Posterior cingulate gyrus (tissue), 11 donors: ENCODE measurements at places on chromosomes 4 and X.

DNA sequence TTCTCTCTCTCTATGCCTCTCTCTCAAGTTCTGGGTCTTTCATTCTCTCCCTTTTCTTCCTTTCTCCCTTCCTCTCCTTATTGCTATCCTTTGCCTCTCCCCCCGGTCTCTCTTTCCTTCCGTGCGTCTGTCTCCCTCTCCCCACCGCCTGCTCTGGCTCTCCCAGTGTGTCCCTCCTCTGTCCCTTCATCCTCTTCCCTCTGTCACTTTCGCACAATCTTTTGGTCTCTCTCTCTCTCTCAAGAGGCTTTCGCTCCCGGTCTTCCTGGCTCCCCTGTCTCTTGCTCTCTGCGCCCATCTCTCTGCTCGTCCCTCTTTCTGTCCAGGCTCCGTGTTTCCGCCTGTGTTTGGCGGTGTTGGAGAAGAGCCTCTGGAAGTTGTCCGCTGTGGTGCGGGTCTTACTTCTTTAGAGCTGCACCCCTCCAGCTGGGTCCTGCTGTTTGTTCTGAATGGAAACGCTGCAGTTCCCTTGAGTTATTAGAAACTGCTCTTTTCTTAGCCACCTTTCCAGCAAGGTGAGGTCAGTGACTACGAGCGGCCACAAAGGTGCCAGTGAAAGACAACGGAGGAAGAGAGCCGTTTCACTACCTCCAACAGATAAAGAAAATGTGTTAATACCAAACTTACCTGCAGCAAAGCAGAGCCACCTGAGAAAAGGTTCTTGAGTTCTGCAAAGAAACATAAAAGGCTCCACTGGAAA, 1.1 kb downstream of the BMPR1B start:
- no peak for DNase-seq

- DNase-seq: no peak
Observed at GRCh38 chr4:117847849-117848248, 186.4 kb upstream of the NDST3 start.

GRCh38 chr4:53040851-53041250, 178.7 kb downstream of the RASL11B start:
- no peak for DNase-seq

GRCh38 chr4:156969101-156969500, 2.5 kb downstream of the PDGFC start:
- no peak for DNase-seq

DNA sequence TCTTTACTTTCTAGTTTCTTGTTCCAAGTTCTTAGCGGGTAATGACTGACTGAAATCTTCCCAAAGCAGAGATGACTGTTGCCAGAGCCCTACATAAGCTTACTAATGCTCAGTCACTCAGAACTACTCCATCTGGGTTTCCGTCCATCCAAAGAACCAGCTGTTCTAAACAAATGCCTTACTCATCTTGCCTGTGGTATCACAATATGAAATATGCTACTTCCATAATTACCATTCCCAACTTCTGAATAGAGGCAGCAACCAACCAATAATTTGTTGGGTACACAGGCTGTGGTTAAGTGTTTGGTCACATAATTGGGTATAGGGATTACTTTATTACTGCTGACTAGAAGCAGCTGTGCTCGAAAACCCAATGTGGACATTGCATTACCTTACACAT, 930.2 kb upstream of the DIAPH2 start:
- no peak for DNase-seq

- no peak for DNase-seq
Observed at GRCh38 chrX:54045563-54046228, 1.4 kb upstream of the PHF8 start.

DNA sequence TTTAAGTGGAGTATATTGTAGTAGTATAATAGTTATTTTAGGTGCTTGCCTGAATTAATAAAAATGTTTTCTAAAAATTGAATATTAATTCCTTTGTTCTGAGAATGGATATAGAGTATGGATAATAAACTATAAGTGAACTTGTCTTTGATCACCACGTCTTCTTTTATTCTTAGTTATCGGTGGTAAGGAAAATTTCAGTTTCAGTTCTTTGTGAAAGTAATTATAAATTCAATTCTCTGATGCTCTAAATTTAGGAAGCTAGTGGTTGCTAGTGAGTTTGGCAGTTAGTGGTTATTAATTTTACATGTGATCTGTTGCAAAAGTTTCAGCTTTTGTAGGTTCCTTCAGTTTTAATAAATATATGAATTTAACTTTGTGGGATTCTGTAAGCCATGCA, 30.8 kb downstream of the MRPL1 start:
- no peak for DNase-seq

DNA sequence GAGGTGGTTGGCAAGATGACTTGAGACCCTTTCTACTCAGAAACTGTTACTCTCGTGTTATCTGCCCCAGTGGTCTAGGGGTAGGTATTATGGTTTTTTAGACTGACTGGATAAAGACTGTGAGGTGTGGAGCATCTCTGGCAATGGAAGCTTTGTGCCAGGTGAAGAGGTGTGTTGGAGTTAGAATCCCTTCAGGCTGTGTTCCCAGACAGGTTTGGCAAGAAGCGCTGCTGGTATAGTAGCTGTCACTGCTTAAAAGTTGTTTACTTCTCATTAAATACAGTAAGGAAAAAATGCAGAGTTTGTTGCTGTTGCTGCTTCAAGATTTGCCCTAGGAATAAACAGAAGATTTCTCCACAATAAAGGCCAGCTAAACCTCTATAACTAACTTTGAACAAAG, 35.3 kb downstream of the AREG start:
- no peak for DNase-seq

DNA sequence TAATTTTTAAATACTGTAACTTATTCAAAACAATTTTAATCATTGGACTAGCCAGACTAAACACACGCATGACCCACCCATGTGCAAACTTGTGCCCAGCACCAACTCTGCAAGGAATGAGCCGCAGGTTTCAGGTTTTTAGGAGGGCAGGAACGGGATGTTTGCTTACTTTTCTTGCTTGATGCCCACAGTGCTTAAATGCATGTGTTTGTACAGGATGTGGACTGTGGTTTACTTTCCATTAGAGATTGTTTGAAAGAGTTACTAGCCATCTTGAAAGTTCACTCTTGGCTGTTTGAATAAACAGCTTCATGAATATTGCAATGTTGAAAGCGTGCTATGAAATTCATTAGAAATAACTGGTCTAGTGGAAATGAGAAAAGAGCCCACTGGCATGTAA, 83.3 kb downstream of the STK32B start:
- no peak for DNase-seq

DNA sequence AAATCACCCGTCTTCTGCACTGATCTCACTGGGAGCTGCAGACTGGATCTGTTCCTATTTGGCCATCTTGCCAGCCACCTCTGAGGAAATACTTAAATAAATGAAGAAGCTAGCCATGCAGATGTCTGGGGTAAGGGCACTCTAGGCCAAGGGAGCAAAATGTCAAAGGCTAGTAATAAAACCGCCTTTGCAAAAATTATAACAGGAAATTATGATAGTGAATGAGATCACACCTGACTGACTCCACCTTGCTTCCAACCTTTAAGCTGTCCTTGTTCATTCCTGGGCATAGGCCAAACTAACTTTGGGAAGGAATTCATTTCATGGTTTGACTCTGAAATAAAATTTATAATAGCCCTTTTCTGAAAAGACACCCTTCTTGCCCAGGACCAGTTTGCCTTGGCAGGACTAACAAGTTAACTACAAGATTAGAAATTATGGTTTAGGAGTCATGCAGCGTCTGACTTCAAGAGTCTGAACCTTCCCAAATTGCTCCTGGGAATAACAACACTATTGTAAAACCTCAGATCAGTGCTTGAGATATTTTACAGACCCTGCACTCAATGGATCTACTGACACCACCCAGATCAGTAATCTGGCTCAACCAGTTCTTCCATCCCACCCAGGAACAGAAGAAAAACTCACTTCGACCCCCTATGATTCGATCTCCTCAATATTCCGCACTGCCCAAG, 246.9 kb upstream of the HDX start:
- no peak for DNase-seq

GRCh38 chr4:98406819-98407218, 145.6 kb downstream of the RAP1GDS1 start:
- no peak for DNase-seq

DNA sequence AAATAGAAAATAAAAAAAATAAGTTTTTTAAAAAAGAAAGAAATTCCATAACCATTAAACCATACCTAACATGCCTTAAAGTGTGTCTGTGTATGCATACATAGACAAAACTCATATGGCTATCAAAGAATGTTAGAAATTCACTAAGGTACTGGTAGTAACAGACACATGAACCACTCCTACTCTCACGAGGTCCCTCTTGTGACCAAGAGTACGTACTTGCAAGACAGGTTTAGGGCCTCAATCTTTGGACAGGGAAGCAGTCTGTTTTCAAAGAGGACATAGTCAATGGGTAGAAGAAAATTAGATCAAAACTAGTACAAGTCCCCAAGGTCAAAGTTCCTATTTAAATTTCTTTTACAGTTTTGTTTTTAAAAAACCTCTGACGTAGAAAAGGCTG, 117.3 kb downstream of the CHM start:
- no peak for DNase-seq

DNA sequence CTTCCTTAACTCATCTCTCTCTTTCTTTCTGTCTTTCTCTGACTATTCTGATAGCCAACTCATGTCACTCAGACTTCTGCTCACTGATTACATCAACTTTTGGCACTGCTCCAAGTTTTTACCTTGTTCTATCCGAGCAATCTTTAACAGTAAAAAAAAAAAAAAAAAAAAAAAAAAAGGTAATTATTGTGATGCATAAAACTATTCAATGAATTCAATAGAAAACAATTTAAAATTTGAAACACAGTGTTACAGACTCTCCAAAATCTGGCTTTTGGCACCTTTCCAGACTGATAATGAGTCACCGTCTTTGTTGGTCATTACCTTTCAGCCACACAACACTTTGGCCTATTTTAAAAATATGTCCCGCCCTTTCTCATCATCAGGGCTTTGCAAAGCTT, 229.5 kb downstream of the GALNTL6 start:
- DNase-seq: no peak

DNA sequence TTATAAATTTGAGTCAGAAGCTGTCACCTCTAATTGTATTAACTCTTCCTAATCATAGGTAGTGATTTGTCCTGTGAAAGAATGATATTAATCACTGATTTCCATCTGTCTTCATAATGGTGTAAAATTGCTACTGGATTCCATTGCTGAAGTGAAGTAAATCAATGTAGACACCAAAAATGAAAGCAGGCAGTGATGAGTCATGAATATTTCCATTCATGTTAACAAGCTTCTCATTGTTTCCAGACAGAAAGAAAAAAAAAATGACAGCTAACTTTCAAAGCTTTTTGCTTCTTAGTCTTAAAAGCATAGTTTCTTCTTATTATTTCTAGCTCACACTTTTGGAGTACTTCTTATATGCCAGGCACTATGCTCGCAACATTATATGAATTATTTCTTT, 21.5 kb downstream of the FAM114A1 start:
- DNase-seq: no peak

DNA sequence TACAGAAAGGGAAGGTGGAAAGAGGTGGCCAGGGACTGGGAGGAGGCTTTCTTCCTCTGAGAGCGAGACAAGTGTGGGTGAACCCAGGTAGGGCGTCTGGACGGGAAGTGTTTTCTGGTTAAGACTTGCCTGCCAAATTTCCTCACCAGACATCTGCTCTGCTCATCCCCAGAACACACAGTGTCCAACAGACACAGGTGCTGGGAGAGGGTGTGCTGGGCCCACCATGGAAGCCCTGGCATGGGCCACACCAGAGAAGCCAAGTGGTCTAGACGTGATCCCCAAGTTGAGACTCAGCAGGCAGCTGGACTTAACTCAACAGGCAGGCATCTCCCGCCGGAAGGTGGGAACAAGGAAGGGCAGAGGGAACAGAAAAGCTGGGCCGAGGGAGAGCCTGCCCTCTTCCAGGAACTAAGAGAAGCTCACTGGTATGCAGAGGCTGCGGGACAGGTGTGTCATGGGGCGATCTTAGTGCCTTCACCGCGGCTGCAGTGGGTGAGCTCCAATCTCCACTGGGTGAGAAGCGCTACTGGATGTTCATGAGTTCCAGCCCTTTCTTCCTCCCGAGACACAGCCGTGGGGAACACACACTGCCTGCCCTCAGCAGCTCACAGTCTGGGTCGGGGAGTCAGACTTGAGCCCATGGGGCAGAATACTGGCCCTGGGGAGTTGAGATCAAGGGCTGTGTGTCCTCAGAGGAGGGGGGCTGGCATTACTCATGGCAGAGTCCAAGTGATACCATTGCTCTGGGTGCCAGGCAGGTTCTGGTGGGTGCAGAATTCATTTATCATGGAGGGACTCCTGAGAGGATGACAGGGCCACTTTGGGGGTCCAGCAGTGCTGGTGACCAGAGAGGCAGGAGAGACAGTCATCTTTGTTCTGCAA, 110.2 kb downstream of the CPZ start:
- peak; percentile 5 for DNase-seq

DNA sequence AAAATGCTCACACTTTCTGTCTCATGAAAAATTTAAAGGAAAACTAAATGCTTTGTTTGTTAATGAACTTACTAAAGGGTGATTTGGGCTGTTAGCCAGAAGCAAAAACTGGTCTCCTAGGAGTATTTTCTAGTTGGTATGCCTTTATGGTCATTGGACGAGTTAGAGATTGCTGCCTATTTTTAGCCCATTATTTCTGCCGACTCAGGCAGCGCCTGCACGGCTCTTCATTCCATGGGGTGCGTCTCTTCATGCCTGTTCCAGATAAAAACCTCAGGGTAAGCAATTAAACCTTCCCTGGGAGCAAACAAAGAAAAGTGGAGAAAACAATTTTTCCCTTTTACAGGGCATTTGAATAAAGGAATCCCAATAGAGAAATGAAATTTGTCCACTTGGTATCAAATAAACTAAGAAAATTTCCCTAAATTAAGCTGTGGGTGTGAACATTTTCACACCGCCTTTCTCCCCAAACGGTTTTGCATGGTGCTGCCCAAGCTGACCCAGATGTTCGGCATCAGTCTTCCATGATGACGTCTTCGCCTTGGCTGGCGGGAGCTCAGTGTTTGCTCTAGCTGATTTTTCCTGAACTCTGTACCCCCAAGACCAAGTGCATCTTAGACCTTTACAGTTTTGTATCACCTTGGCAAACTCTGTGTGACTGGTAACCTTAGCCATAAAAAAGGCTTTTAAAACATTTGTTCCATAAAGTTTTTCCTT, 61.7 kb upstream of the ADGRG2 start:
- no peak for DNase-seq

DNA sequence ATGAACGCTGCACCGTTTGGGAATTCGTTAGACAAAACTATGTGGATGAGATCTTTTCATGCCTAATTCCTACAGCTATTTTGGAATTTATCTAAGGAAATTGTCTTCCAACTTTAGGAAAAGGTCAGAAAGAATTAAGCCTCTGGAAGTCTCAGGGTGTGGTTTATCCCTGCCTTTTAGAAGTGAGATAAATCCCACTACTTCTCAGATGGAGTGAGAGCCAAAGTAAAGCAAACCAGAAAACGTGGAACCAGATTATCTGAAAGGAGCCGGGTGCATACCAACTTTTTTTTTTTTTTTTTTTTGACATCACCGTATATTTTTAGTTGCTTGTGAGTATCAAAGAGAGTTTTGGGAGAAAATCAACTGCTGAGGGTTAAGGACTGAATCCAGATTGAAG, 79.6 kb downstream of the VCX2 start:
- DNase-seq: no peak

GRCh38 chr4:68691186-68691585, 20.7 kb upstream of the UGT2B15 start:
- DNase-seq: no peak

- DNase-seq: no peak
Observed at GRCh38 chr4:34733185-34733941, 1511.0 kb downstream of the ARAP2 start.

- DNase-seq: no peak
Observed at GRCh38 chrX:113274791-113275190, 434.2 kb upstream of the AMOT start.
